Femur (tissue), 1 donor: ENCODE measurements at places on chromosomes 3 and 15.

GRCh38 chr15:78685159-78685921 is 44.3 kb upstream of the CHRNB4 start:
- peak; percentile 50 for DNase-seq

DNA sequence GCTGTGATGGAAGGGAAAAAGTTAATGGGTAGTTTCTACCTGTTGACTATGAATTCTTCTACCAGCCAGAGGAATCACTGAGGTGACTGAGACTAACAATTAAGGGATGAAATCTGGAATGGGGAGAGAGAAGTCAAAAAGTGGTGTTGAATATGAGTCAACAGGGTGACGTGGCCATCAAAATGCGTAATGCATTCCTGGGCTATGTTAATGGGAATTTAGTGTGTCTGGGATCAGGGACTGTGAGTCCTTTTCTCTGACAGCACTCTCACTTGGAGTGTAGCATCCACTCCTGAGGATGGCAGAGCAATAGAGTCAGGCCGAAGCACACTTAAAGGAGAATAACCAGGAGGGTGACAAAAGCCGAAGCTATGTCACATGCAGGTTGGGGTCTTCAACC is 60.4 kb downstream of the MESD start:
- no peak for DNase-seq

GRCh38 chr15:65339920-65340319 is 35.4 kb downstream of the RNU5B-1 start:
- DNase-seq = no peak

DNA sequence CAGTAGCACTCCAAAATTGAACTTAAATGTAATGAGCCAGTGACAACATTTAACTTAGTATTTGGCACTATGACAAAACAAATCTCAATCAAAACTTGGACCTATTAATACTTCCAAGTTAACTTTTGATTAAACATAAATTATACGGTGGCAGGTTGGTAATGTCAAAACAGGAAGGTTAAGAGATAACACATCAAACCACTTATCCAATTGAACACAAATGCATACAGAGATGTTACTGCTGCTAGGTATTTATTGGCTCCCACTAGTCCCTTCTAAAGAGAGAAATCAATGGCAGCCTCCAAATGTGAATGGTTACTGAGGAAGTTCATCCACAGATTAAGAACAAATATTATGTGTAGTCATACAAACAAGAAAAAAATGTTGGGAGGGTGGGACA is 1.8 kb downstream of the GSK3B start:
- no peak for DNase-seq

DNA sequence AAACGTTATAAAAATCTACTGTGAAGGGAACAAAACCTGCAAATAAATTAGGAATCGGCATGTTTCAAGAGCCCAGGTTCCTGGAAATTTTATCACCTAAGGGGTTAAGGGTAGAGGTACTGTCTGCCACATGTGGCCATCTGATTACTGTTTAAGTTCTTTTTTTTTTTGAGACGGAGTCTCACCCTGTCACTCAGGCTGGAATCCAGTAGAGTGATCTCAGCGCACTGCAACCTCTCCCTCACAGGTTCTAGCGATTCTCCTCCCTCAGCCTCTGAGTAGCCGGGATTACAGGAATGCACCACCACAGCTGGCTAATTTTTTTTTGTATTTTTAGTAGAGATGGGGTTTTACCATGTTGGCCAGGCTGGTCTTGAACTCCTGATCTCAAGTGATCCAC is 35.8 kb downstream of the UQCC5 start:
- DNase-seq = no peak

DNA sequence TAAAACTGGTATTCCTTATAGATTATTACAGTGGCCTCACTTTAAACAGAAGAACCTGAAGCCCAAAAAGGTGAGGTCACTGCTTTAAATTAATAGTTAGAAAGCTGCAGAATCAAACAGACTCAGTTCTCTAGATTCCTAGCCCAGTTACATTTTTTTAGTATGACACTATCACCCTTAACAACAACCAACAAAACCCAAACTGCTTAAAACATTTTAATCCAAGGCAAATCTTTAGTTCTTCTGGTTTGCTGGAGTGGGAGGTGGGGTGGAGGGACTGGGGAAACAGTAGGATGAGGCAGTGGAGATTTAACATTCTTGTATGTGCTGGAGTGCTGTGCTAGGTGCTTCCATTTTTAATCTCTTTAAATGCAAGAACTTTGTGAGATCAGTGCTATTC is 631.6 kb upstream of the KCNMB2 start:
- no peak for DNase-seq

GRCh38 chr15:58517252-58517681 is 85.5 kb downstream of the LIPC start:
- peak; percentile 48 for DNase-seq

- DNase-seq = no peak
Measured at GRCh38 chr3:81245501-81245900, 515.9 kb downstream of the GBE1 start.

- DNase-seq = no peak
Measured at GRCh38 chr15:61992518-61992917, 67.7 kb downstream of the VPS13C start.

GRCh38 chr3:42174679-42175385 is 83.7 kb downstream of the TRAK1 start:
- no peak for DNase-seq

- DNase-seq = no peak
Measured at GRCh38 chr3:188134079-188134478, 19.9 kb upstream of the LPP start.

- DNase-seq = no peak
Measured at GRCh38 chr15:67724691-67725375, 100.5 kb upstream of the SKOR1 start.

DNA sequence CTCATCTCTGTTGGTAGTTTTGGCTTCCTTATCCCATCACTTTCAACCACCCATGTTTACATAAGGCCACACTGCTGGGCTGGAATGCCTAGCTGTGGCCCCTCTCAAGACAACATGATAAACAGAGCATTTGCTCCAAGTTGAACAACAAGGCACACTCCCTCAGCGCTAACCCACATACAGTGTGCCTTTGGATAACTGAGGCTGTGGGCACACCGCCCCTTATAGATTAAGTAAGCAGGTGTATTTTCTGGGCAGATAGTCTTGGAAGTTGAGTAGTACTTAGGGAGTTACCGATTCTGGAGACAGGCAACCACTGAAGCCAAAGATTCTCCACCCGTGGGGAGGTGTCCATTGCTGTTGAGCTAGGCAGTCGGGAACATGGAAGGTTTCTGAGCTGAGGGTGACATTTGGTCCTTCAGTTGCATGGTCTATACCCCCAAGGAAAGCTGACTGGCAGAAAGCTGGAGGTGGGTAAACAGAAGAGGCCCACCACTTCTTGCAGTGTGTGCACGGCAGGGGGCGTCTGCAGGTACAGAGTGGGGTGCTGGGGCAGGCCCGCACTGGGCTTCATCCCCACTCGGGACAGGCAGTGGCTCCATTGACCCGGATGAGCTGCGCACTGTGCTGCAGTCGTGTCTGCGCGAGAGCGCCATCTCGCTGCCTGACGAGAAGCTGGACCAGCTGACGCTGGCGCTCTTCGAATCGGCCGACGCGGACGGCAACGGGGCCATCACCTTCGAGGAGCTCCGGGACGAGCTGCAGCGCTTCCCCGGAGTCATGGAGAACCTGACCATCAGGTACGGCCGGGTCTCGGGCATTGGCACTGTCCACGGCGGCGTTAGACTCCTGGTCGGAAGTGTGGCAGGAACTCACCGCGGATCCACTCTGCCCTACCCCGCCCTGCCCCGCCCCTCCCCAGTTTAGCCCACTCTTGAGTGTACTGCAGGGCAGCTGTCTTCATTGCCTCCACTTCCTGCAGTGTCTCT is 16.8 kb downstream of the NOX5 start:
- peak; percentile 40 for DNase-seq

GRCh38 chr3:186053954-186054791 is 54.7 kb downstream of the ETV5 start:
- peak; percentile 53 for DNase-seq

- no peak for DNase-seq
Measured at GRCh38 chr15:40441565-40442531, 1.1 kb downstream of the BAHD1 start.

DNA sequence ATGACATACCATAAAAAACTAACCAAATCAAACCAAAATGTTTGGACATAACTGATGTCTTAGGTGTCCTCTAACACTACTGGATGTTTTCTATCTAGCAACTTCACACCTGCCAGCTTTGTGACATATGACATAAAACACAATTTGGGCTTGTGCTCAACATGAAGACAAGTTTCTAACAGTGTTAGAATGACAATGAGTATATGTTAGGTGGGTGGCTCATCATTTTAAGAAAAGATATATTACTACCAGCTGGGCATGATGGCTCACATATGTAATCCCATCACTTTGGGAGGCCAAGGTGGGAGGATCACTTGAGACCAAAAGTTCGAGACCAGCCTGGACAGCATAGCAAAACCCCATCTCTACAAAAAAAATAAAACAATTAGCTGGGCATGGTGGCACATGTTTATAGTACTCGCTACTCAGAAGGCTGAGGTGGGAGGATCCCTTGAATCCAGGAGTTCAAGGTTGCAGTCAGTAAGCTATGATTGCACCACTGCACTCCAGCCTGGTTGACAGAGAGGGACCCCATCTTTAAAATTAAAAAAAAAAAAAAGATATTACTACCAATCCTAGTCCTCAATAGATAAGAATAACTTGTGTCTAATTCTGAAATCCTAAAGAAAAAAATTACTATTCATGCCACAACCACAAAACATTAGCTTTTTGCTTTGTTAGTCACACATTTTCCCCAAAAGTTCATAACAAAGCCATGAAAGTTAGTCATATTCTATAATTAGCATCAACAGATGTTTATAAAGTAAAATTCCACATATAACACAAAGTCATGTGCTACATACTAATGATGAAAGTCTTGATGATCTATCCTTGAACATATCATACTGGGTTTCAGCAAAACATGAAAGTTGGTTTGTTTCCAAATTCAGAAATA is 59.9 kb downstream of the LRRFIP2 start:
- no peak for DNase-seq

GRCh38 chr3:129974833-129975704 is 549 bp downstream of the TRH start:
- DNase-seq = peak; percentile 32

- DNase-seq = no peak
Measured at GRCh38 chr3:53939086-53939582, 47.5 kb upstream of the SELENOK start.

- no peak for DNase-seq
Measured at GRCh38 chr3:14228681-14229470, 50.3 kb downstream of the LSM3 start.

DNA sequence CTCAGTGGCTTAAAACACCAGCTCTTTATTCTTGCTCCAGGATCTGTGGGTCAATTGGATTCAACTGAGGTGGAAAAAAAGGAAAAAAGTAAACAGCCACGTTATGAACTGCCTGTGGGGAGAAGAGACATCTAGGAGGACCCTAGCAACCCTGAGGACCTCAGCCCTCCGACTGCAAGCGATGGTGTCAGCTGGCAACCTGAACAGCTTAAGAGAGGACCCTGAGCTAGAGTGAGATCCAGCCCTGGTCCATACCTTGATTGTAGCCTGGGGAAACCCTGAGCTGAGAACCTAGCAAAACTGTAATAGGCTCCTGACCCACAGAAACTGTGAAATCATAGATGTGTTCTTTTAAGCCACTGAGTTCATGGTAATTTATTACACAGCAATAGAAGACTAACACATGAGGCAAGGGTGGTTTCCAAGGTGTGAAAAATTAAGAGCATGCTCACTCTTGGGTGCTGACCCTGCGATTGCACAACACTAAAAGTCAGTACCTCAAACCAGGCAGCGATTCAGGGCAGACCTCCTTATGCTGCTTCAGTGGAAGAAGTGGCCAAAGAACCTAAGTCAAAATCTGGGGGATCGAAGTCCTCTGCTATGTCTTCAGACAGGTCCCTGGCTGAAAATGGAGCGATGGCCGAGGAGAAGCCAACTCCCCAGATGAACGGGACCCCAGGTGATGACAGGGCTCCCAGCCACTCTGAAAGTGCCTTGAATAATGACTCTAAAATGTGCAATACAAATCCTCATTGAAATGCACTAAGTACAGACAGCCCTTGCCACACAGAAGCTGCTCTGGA is 57.7 kb downstream of the GASK1A start:
- no peak for DNase-seq

DNA sequence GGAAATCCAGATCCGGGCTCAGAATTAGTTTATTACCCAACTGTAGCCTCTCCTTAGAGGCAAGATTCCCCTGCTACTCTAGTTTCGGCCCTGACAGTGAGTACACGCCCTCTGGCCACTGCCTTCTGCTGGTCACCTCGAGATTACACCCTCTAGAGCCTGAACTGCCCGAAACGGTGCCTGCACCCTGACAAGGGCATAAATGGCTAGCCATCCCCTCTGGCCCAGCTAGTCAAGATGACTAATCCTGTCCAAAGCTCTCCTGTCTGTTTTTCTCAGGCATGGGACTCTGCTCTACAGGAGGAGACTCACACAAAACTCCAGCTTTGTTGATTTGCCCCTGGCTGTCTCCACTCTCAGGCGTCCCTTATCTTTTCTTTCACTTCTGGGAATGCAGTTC is 150.5 kb upstream of the UBE2E2 start:
- DNase-seq = no peak

DNA sequence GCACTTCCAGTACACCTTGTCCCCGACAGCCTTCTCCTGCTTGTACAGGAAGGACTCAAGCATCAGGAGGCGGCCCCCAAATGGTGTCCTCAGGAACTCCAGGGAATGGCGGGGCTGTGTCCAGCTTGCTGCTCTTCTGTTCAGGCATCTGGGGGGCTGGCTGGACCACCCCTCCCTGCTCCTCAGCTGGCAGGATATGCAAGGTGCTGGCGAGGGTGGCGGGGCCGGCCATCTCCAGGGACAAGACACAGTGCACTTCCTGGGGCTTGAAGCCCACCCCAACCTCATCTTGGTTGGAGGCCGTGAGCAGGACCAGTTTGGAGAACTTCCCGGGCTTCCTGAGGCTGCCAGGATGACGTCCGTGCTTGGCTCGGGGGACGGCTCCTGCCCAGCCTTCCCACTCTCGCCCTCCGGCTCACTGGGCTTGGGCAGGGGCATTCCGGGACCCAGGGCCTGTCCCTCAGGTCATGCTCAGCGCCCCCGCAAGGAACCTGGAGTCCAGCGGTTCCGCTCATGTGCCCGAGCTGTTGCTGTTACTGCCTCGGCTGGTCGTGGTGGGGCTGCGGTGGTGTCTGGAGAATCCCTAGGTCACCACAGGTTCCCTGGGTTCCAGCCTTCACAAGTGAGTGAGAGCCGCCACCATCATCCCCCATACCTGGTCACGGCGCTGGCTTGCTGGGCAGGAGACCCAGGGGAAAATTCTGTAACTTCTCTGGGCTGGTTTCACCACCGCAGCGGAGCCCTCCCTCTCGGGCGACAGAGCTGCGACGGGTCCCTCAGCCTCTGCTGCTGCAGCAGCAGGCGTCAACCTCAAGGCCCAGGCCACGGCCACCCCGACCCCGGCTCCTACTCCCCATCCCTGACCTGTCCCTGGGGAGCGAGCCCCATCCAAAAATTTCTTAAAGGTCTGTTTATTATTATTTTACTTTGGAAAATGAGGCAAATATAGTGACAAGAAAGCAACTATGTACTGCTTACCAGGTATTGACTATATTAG is 82.8 kb upstream of the FXR1 start:
- DNase-seq = no peak

- DNase-seq = no peak
Measured at GRCh38 chr3:192169332-192169915, 557.9 kb downstream of the FGF12 start.

GRCh38 chr3:38468765-38469164 is 15.1 kb downstream of the ACVR2B start:
- no peak for DNase-seq

GRCh38 chr3:18526667-18527066 is 101.5 kb upstream of the SATB1 start:
- DNase-seq = no peak

- peak; percentile 56 for DNase-seq
Measured at GRCh38 chr3:121660356-121661171, at the start of gene HCLS1. TSS of gene HCLS1 (minus strand) at chr3:121660903. CDS start at chr3:121658347, 2,556 bp downstream.

GRCh38 chr3:125302932-125303331 is 72.2 kb downstream of the ZNF148 start:
- DNase-seq = no peak
